ENCODE measurements at places on chromosomes 5 and 9.

DNA sequence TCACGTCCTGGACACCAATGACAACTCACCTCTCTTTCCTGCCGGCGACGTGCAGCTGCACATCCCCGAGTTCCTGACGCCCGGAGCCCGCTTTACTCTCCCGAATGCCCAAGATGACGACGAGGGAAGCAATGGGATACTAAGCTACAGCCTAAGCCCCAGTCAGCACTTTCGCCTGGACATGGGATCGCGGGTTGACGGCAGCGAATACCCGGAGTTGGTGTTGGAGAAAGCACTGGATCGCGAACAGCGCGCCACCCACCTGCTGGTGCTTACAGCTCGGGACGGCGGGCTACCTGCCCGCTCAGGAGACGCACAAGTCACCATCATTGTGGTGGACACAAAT is 1.1 kb downstream of the PCDHAC1 start:
- no peak for DNase-seq

DNA sequence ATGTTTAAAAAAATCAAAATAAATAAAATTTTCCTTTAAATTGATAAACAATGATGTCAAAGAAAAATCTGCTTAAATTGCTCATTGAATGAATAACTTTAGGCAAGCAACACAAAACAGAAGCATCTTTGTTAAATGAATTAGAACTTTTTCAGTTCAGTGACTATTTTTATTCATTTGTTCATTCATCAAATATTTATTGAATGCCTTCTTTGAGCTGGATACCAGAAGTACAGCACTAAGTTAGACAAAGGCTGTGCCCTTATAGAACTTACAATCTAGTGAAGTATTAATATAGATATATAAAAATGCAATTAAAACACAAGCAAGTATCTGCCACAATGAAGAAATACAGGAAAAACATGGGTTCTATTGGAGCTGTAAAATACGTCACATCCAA is 10.8 kb downstream of the FNIP1 start:
- no peak for DNase-seq

- DNase-seq, result no peak
Observed at GRCh38 chr9:89418882-89419640, 78.9 kb downstream of the SEMA4D start.

GRCh38 chr5:176394096-176394495 is 5.5 kb downstream of the HIGD2A start:
- DNase-seq, result no peak

- DNase-seq, result no peak
Observed at GRCh38 chr9:89946741-89947140, 341.9 kb downstream of the GADD45G start.

- no peak for DNase-seq
Observed at GRCh38 chr9:135186248-135187164, 99.0 kb downstream of the OLFM1 start.

DNA sequence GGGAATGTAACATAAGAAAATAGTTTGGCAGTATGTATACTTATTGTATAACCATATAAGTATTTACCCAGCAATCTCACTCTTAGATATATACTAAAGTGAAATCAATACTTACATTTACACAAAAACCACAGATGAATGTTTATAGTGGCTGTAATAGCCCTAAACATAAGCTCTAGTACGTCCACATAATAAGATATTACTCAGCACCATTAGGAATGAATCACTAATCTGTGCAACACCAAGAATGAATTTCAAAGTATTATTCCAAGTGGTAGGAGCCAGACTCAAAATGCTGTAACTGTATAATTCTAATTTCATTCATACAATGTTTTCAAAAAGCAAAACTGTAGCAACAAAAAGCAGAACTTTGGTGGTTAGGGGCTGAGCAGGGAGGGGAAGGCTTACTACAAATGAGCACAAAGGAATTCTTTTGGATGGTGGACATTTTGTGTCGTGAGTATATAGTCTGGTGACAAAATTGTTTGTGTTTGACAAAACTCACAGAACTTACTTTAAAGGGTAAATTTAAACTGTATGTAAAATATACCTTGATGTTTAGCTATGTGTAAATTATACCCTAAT is 11.9 kb upstream of the C5orf46 start:
- DNase-seq, result peak; percentile 38

- DNase-seq, result no peak
Observed at GRCh38 chr9:135588371-135588770, 26.8 kb downstream of the PAEP start.

DNA sequence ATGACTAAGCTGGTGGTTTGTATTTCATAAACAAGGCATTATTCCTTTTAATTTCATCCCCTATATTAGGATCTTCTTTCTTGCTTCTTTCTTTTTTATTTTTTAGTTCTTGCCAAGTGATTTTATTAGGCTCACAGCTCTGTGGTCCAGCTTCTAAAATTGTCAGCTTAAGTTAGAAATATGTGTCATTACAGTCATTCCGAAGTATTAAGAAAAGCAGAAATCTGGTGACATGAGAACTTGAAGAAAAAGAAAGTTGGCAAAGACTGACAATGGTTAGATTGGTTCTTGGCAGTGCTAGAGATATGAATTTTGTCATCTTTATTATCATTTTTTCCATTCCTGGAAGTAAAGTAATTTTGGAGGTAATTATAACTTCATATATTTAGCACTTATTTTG is 166.5 kb upstream of the PRR16 start:
- DNase-seq, result no peak

- DNase-seq, result no peak
Observed at GRCh38 chr5:157390551-157391297, 69.3 kb upstream of the NIPAL4 start.

DNA sequence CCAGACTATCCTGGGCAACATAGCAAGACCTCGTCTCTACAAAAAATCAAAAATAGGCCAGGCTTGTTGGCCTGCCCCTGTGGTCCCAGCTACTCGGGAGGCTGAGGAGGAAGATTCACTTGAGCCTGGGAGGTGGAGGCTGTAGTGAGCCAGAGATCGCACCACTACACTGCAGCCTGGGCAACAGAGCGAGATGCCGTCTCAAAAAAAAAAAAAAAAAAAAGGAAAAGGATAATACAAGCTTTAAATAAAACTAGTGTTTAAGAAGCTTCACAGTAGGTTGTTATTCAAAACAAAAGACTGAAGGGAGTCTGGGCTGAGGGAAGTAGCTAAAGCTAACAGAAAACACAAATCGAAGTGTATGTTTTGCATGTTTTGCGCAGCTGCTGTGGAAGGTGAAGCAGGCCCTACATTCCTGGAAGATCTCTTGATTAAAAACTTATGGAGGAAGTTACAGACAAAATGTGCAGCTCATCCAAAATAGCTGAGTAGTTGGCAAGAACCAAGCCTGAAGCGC is 581 bp upstream of the C9orf40 start:
- no peak for DNase-seq

DNA sequence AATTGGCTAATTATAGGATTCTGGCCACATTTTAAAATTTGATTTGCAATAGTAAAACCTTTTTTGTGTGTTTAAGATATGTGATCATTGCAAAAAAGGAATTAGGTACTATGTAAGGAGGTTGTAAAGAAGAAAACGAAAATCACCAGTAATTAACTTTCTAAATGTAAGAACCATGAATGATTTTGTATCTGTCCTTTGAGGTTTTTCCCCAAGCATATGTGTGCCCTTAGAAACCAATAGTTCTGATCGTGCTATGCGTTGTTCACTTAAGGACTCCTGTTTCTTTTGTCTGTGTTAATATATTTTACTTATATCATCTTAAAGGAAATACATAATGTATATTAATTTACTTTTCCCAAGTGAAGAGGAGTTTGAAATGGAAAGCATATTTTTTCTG is 410.2 kb downstream of the PSAT1 start:
- DNase-seq, result no peak

DNA sequence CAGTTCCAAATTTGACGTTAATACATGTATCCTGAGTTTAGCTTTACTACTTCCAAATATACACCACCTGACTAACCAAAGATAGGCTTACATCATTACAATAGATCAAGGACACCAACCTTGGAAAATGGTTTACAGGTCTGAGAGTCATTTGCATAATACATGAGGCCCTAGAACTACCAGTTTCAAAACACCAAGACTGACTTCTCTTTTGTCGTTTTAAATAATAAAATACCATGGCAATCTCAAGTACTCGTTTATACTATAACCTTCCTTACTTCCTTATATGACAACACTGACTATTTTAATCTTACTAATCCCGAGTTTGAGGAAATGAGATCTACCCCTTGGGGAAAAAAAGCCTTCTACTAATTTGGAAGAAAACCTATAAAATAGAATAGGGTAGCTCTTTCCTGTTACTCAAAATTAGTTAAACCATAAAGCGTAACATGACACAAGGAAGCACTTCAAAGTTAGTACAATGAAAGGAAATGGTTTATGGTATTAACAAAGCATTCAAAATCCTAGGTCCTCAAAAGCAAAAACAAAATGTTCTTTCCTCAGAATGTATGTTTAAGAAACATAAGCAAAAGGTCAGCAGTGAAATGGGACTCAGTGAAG is 42.1 kb downstream of the UBQLN1 start:
- no peak for DNase-seq

DNA sequence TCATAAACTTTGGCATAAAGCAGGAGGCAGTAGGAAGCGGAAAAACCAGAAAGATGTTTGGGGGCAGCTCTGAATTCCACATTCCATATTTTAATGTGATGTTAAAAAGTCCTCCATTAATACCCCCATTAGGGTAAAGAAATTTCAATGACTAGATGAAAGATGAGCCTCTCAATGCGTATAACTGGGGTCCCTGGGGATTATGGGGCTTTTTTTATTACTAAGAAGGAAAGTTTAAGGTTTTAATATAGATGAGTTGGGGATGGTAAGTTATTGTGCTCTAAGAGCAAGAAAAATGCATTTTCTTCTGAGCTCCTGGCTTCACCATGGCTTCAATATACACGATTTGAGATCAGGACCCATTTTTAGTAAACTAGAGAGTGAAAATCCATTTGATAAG is 321.9 kb downstream of the CDK5RAP2 start:
- DNase-seq, result no peak

- no peak for DNase-seq
Observed at GRCh38 chr9:113484258-113484730, 20.8 kb downstream of the RGS3 start.

- DNase-seq, result no peak
Observed at GRCh38 chr5:74452856-74453255, 187.7 kb downstream of the ENC1 start.

All from hematopoietic multipotent progenitor cell (in vitro differentiated cells).